ENCODE measurements at places on chromosomes 3 and 15. TPM values are rescaled to one million over a fixed set of nuclear protein-coding genes. Genes with fewer than 3 reads are reported as not detected.

GRCh38 chr15:38453971-38454695 is at the start of gene FAM98B:
Gene FAM98B, plus strand, starts transcription at chr15:38454127. Its CDS starts 35 bp downstream, at chr15:38454162.
- peak; percentile 92 for DNase-seq

GRCh38 chr3:24191801-24192403 is 246.8 kb downstream of the NR1D2 start:
- DNase-seq: no peak

DNA sequence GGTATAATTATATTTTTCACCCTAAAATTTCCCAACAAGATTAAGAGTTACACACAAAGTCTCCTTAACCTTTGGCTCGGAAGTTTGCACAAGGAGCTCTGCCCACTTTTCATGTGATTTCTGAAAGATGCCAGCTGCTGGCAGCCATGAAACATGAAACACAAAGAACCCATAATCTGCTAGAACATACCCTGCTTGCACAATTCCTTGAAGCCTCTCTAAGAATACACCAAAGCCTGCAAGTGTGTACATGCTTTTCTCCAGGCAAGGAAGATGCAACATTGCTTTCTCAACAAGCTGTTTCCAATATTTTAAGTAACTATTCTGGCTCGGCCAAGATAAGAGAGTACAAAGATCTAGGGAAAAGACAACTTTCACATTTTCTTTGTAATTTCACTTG is 182.0 kb upstream of the WNT5A start:
- DNase-seq: no peak

DNA sequence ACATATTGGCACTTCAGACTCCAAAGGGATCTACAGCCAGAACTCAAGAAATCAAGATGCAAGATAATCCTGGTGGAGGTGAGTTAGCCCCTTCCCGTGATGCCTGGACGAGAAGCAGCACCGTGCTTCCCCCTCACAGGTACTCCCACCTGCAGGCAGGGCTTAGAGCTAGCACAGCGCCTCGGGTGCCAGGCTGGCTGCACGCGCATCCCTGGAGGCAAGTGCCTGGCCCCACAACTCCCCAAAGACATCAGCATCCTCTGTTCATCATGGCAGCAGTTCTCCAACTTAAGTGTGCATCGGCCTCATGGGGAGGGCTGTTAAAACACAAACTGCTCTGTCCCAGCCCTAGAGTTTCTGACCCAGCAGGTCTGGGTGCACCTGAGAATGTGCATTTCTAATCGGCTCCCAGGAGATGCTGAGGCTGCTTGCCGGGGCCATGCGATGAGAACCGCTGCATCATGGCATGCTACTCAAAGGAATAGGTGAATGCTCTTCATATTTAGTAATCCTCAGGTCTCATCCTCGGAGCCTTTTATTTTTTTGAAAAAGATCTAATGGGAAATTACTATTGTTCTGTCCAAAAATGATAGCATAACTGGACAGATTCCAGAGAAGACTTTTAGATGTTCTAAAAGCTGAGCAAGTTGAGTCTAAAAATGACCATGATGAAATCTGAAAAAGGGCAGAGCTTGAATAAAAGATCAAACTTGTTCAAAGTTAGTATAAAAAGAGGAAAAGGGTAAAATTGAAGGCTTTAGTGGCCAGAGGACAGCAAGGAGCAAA is 244.2 kb downstream of the ADAMTS17 start:
- DNase-seq: no peak

The PLA2G4F gene
- total RNA-seq: not detected

- DNase-seq: peak; percentile 59
Observed at GRCh38 chr3:131526801-131527347, 24.1 kb upstream of the MRPL3 start.

All from sciatic nerve (tissue), 2 donors.